ENCODE measurements at places on chromosomes 5 and 9.

DNA sequence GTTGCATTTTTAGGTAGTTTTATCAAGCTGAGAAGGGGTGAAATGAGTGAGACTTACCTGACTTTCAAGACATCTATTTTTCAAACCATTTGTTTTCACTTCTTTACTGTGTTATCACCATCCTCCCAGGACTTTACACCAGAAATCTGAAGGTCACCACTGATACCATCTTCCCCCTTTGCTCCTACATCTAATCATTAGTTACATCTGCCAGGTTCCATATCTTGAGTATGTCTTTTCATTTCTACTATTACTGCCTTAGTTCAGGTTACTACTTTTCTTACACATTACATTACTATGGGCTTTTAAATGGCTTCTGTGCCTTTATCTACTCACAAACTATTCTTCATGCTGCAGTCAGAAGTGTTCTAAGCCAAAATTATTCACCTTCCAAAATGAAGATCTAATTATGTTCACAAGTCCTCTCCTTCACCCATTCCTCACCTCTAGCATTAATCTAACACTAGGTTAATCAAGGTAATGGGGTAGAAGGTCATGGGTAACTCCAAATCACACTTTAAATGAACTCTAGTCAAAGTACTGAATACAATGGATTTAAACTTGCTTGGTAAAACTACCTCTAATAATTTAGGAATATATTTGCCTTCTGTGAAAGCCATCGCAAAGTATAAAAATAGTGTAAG is 2.1 kb upstream of the HSDL2 start:
- DNase-seq = no peak

- no peak for DNase-seq
These were observed 51.7 kb upstream of the SLC27A6 start for GRCh38 chr5:128913551-128913950.

- no peak for DNase-seq
These were observed 25.0 kb downstream of the LMNB1 start for GRCh38 chr5:126801992-126802294.

GRCh38 chr9:90830977-90831376 is 29.4 kb downstream of the SYK start:
- DNase-seq = no peak

GRCh38 chr5:136516637-136517036 is 151.3 kb upstream of the TRPC7 start:
- no peak for DNase-seq

- no peak for DNase-seq
These were observed 2.5 kb upstream of the ZNF608 start for GRCh38 chr5:124748687-124749594.

DNA sequence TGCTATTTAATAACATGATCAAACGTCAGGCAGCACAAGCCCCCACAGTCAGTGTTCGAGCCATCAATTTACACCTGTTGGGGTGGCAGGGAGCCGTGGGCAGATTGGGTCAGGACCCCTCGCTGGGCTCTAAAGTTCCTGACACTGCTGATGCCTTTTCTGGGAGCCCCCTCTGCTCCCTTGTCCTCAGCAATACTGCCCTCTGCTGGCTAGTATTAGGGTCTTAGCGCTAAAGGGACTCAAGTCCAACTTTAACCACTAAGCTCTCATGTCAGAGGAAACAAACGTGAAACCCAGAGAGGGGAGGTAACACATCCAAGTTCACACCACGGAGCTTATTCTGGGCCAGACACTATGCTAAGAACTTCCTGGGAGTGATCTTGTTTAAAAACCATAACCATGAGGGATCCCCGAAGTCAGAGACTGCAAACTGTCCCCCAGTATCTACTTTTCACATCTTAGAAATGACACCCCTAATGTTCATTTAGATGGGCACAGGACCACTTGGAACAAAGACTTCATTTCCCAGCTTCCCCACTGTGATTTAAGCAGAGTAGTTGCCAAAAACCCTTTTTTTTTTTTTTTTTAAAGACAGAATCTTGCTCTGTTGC is 20.4 kb downstream of the ANKS6 start:
- peak; percentile 19 for DNase-seq

- DNase-seq = no peak
These were observed 234.1 kb downstream of the AUH start for GRCh38 chr9:91127653-91128052.

- DNase-seq = no peak
These were observed 455.5 kb downstream of the ACTL7B start for GRCh38 chr9:108400297-108400696.

GRCh38 chr9:78309066-78309465 is 12.1 kb downstream of the PSAT1 start:
- DNase-seq = no peak

- no peak for DNase-seq
These were observed 5.0 kb downstream of the NUDT2 start for GRCh38 chr9:34334337-34334824.

- no peak for DNase-seq
These were observed 3.7 kb downstream of the DTWD2 start for GRCh38 chr5:118984602-118985001.

GRCh38 chr5:31717561-31717960 is 78.6 kb downstream of the PDZD2 start:
- DNase-seq = no peak

- DNase-seq = no peak
These were observed 24.9 kb upstream of the ADRA1B start for GRCh38 chr5:159891371-159891770.

DNA sequence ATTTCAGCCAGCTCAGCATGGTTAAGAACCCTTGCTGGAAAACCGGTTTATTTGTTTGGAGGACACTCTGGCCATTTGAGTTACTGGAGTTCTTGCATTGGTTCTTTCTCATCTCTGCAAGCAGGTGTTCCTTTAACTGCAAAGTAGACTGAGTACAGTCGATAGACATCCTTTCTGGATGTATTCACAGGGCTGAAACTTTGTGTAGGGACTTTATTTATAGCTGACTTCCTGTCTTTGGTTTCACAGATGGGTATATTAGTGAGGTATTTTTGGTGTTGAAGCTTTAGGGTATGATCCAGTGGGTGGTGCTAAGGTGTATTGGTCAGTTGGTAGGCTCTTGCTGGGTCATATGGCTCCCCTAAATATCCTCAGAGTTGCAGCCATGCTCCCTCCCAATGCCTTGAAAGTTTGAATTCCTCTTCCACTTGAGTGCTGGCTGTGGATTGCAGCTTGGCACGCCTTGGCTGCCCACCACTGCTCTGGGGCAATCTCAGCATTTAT is 666.0 kb upstream of the COX7C start:
- DNase-seq = no peak

DNA sequence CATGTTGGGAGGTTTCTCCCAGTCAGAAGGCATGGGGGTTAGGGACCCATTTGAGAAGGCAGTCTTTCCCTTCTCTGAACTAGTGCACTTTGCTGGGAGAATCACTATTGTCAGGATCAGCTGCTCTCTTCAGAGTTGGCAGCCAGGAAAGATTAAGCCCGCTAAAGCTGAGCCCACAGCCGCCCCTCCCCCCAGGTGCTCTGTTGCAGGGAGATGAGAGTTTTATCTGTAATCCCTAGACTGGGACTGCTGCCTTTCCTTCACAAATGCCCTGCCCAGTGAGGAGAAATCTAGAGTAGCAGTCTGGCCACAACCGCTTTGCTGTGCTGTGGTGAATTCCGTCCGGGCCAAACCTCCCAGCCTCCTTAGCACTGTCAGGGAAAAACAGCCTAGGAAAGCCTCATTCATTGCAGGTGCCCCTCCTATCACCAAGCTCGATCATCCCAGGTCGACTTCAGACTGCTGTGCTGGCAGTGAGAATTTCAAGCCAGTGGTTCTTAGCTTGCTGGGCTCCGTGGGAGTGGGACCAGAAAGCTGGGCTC is 69.8 kb downstream of the CNTLN start:
- DNase-seq = no peak

DNA sequence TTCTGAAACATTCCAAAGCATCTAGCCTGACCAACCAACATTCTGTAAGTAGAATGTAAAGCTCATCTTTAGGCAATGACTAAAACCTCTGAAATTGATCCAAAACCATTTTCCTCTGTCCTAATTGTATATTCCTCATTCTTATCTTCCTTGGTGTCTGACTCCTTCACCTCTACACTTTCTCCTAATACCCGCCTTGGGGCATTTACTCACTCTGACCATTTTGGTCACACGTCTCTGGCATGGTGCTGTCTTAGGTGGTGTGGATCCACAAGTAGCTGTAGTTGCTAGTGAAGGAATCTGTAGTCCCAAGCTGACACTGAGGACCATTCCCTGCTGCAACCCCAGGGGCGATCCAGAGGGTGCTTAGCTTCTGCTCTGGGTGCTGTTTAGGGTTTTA is 40.8 kb upstream of the LMNB1 start:
- no peak for DNase-seq

- DNase-seq = no peak
These were observed 36.2 kb upstream of the GABRP start for GRCh38 chr5:170747357-170747756.

- no peak for DNase-seq
These were observed 163.6 kb downstream of the SREK1 start for GRCh38 chr5:66307647-66308241.

GRCh38 chr9:93591301-93592007 is 15.1 kb downstream of the PHF2 start:
- DNase-seq = no peak

- DNase-seq = no peak
These were observed 139.7 kb upstream of the MAN2A1 start for GRCh38 chr5:109550077-109550476.

DNA sequence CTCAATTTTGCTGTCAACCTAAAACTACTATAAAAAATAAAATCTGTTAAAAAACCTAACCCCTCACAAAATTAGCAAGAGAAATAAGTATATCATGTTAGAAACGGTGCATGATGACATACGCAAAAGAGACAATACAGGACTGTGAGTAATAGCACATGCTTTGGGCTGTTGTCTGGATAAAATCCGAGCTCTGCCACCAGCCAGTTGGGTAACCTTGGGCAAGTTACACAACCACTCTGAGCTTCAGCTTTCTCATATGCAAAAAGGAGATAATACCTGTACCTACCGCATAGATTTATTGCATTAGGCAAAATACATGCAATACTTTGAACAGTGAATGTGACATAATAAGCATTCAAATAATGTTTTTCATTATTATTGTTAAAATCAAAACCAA is 481.7 kb downstream of the TLE1 start:
- DNase-seq = no peak

GRCh38 chr9:73349476-73349875 is 197.8 kb downstream of the ANXA1 start:
- DNase-seq = no peak

DNA sequence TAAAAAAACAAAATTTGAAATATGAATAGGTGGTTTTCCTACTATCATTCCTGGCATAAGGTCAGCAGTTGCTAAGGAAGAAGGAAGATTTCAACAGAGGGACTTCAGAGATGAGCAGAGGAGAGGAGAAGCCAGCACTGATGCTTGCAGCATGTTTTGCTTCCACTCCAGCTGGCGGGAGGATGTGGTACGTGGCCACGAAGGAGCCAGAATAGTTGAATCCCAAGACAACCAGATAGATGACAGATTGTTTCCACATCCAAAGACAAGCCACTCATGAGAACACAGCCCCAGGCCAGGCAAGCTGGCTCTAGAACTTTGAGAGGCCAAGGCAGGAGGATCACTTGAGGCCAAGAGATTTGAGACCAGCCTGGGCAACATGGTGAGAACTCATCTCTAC is 15.1 kb downstream of the TIMD4 start:
- no peak for DNase-seq

- no peak for DNase-seq
These were observed 269.9 kb upstream of the PAPPA start for GRCh38 chr9:115883467-115884329.

- DNase-seq = no peak
These were observed 339.4 kb downstream of the CHSY3 start for GRCh38 chr5:130243641-130244040.

DNA sequence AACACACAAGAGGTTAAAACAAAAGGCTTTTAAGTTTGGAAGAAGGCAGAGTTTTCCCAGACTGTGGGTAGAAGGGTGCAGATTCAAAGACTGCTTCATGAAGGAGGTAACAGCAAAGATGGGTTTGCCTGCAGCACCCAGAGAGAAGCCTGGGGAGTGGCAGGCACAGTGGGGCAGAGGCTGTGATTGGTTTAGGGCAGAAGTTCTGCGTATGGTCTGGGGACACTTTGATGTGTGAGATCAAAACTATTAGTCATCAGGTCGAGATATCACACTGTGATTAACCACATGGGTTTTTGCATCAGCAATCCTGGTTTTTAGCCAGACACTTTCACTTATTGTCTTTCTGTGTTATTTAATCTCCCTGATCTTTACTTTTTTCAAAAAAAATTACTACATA is 188.8 kb upstream of the GLRA1 start:
- DNase-seq = peak; percentile 7

- no peak for DNase-seq
These were observed 193.6 kb downstream of the MTRR start for GRCh38 chr5:8062521-8062920.

GRCh38 chr9:136242918-136243525 is 2.6 kb downstream of the QSOX2 start:
- DNase-seq = no peak

GRCh38 chr9:81118416-81118815 is 570.9 kb downstream of the TLE1 start:
- DNase-seq = no peak

GRCh38 chr5:108649106-108649505 is 98.6 kb upstream of the FER start:
- no peak for DNase-seq

DNA sequence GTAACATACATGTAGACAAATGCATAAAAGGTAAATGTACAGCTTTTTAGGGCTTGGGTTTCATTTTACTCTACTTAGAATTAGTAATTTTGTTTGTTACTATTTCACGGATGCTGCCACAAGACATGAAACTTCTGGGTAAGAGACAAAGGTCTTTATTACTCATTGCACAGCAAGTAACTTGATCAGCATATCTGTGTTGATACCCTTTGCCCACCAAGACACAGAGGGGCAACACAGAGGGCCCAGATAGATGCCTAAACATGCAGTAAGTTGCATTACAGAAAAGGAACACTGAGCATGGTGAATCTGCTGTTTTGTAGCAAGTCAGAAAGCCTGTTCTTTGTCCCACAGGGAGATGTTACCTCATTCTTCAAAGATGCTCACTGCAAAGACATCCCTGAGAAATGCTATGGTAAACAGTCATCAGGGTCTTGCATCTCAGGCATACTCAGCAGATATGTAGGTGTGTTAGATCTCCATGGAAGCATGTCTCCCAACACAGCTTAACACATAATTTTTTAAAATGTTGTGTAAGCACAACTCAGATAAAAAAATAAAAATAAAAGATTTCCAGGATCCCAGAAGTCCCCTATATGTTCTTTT is 10.3 kb downstream of the ITGA2 start:
- no peak for DNase-seq

Measured in activated T-cell treated with anti-CD3 and anti-CD28 coated beads for 4 hours (primary cell).